Stimulated activated CD4-positive, alpha-beta T cell treated with anti-CD3 and anti-CD28 coated beads, Interleukin-15, amount 100 ng/mL, for 1 hour (primary cell): ENCODE measurements at places on chromosomes 3 and 15.
A peak's percentile ranks its signal among the peaks of the same experiment; 100 is the strongest.

DNA sequence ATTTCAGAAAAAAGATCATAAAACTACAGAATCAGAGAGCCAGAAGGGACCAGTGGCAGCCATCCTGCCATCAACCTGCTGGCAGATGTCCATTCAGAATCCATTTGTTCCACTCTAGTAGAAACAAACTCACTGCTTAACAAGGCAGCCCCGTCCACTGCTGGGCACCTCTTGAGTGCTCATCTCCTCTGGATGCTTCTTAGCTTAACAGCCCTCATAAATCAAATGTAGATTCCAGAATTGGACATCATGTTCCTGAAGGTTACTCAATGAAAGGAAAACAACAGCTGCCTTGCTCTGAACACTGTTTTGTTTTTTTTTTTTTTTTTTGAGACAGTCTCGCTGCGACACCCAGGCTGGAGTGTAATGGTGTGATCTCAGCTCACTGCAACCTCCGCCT is 37.3 kb downstream of the ABCC5 start:
- no peak for DNase-seq

- no peak for DNase-seq
These were observed 45.9 kb downstream of the CHAC1 start for GRCh38 chr15:40999190-40999589.

- no peak for DNase-seq
These were observed 386.4 kb downstream of the ZBTB20 start for GRCh38 chr3:114760679-114761078.

- peak; percentile 79 for DNase-seq
These were observed 3.0 kb upstream of the ISLR2 start for GRCh38 chr15:74127255-74127953.

DNA sequence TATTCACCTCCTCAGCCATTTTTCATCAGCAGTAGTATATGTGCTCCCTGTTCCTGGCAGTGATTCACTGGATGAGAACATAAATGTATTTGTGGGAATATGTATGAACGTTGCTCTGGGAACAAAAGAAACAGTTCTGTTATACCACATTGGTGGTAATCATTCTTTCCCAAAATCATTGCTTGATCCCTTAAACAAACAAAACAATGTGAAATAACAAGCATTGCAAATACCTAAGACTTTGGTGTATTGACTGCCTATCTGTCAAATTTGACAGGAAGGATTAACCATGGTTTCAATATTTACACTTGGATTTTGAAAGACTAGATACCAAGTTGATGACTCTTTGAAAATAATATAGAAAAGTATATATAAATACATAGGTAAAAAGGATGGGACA is 284.1 kb downstream of the FHIT start:
- no peak for DNase-seq

DNA sequence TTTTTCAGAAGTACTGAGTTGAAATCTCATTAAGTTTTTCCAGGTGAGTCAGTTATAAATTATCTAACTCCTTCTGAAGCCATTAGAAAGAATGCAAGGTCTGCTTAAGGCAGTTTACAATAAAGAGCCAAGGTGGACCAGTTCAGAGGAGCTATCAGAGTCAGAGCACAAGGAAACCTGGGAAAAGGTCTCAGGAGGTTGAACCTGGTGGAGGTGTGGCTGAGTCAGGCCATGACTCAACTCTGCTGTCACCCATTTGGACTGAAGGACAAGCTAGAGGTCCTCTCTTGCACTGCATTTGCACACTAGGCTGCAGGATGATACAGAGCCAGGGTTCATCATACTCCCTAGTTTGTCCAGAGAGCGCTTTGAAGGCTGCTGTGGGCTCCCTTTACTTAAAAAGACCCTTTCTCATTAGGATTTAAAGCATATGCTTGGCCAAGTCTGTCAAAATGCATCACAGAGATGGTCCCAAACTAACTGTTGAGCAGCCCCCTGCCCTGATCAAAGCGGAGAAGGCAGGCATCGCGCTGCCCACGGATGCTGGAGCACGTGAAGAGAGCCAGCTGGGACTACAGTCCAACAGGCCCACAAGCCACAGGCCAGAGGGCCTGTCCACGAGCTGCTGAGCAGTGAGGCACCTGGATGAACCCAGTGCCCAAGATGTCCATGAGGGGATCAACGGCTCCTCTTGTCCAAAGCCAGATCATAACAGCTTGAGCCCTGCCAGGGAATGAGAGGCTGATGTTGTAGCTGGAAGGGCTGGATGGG is 26.0 kb upstream of the MRPS22 start:
- DNase-seq: no peak

DNA sequence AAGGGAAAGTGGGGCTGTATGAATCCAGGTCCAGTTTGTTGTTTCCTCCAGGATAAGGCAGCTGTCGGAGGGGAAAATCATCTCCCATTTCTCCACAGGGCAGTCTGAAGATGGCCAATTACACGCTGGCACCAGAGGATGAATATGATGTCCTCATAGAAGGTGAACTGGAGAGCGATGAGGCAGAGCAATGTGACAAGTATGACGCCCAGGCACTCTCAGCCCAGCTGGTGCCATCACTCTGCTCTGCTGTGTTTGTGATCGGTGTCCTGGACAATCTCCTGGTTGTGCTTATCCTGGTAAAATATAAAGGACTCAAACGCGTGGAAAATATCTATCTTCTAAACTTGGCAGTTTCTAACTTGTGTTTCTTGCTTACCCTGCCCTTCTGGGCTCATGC is 911 bp downstream of the CCRL2 start:
- no peak for DNase-seq

- DNase-seq: no peak
These were observed 111.0 kb upstream of the CPNE4 start for GRCh38 chr3:132145833-132146232.

GRCh38 chr3:79006077-79006476 is 761.7 kb downstream of the ROBO1 start:
- no peak for DNase-seq

- DNase-seq: no peak
These were observed 4.8 kb downstream of the CSRNP1 start for GRCh38 chr3:39148435-39149058.

- DNase-seq: no peak
These were observed 124.8 kb downstream of the SV2B start for GRCh38 chr15:91224755-91225380.

- no peak for DNase-seq
These were observed 225.9 kb downstream of the OXSM start for GRCh38 chr3:26015752-26016151.

DNA sequence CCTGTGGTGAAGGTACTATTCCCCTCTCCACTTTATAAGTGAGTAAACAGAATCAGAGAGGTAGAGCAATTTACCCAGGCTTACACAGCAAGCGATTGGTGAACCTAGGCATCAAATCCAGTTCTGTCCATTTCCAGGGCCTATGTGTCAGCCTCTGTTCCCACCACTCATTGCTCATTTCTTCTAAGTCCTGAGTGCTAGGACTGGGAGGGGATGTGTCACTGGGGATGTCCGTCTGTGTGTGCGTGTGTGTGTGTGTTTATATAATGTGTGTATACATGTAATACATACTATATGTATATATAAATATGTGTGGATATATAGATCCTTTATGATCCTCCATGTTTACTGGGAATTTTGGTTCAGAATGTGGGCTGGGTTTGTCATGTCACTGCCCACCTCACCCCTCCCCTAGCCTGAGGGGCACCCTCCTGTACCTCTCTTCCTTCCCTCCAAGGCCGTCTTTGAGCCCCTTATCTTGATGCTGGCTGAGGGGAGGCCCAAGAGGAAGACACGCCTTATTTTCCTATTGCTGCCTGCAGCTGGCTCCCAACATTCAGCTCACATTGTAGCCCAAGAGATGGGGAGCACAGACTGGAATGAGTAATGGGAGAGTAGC is 2.1 kb downstream of the TMEM43 start:
- no peak for DNase-seq

- DNase-seq: no peak
These were observed 52.7 kb downstream of the RARB start for GRCh38 chr3:25480811-25481210.

DNA sequence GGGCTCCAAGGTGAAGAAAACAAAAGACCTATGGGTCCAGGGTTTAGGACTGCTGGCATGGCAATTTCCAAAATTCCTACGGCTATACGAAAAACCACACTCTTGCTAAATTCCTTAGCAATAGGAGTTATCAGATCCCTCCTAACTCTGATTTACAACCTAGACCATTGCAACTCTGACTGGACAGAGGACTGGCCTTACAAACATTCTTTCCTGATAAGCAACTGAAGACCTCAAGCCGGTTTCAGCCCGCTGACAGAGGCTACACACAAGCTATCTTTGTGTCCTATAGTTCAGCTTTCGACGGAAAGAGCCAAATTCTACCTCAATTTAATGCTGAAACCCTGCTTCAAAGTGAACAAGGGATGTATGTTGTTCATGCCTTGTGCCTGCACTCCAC is 38.3 kb upstream of the AGBL1 start:
- no peak for DNase-seq

GRCh38 chr3:113947372-113948014 is at the start of gene ZDHHC23:
ZDHHC23 (plus strand) TSS chr3:113948013; CDS start chr3:113948803, 790 bp downstream.
- DNase-seq: peak; percentile 50

DNA sequence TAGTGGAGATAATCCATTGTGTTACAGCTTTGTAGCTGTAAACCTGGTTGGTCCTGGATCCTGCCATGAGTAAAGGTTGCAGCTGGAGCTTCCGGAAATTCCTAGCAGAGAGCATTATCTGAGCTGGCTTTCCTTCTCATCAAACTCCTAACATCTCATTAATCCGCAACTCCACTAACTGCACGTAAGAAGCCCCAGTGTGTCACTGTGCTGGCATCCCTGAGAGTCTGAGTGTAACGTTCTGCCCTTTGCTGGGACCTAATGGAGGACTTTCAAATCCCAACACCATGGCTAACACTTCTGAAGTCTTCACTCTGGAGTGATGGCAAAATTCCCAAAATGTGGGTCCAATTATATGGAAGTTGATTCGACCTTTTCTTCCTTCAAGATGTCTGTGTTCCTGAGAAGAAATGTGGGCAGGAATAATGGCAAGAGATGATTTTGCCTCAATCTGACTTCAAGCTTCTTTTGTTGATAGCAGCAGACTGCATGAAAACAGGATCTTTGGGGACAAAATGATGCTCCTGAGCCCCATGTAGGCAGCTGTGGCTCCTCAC is 9.6 kb upstream of the TRPM1 start:
- DNase-seq: no peak

GRCh38 chr3:134364936-134365765 is 9.1 kb downstream of the AMOTL2 start:
- DNase-seq: no peak

GRCh38 chr15:39468828-39469227 is 112.1 kb upstream of the THBS1 start:
- DNase-seq: no peak

- no peak for DNase-seq
These were observed 204.1 kb downstream of the THRB start for GRCh38 chr3:24290596-24290995.

GRCh38 chr3:196654735-196655090 is 15.2 kb downstream of the NRROS start:
- DNase-seq: no peak

DNA sequence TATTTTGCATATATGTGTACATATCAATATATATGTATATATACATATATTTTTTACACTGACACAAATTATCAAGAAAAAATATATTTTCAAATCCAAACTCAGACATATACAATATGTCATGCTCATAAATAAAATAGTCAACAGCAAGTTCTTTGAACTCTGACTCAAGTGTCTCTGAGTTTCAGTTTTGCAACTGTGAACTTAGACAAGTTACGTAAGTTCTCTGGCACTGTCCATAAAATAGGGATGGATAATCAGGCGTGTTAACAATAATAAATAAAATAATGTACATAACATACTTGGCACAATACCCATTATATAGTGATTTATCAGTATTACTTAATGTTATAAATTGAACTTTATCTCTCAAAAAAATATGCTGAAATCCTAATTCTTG is 12.1 kb upstream of the XRN1 start:
- DNase-seq: no peak

GRCh38 chr3:142118911-142119310 is 30.4 kb downstream of the TFDP2 start:
- no peak for DNase-seq

DNA sequence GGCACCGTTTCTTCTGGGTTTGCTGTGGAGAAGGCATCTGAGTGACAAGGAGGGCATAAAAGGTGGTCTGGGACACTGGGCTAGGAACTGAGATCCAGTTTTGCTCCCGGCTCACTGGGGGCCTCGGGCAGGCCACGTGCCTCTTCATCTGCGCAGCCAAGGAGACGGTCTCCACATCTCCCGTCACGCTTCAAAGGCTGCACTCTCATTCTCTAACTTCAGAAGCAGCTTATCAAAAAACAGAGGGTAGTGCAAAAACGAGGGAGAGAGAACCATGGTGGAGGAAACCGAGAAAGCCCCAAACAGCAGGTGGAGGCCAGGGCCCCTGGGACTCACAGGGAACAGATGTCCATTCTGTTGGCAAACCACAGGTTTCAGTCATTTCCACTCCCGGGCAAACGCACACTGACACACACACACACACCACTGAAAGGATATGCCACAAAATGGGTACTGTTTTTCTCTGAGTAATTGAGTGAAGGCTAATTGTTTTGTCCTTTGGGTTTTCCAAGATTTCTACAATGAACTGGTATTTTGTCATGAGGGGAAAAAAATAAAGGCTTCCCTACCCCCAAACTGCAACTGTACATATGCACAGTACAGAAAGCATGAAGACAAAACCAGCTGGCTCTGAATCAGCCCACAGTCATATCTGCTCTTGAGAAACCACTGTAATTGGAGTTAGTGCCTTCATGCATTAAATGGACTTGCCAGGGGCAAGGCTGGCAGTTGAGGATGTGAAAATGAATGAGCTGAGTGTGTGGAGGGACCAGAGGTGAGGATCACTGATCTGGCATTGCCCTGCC is 71.9 kb downstream of the MGLL start:
- no peak for DNase-seq

DNA sequence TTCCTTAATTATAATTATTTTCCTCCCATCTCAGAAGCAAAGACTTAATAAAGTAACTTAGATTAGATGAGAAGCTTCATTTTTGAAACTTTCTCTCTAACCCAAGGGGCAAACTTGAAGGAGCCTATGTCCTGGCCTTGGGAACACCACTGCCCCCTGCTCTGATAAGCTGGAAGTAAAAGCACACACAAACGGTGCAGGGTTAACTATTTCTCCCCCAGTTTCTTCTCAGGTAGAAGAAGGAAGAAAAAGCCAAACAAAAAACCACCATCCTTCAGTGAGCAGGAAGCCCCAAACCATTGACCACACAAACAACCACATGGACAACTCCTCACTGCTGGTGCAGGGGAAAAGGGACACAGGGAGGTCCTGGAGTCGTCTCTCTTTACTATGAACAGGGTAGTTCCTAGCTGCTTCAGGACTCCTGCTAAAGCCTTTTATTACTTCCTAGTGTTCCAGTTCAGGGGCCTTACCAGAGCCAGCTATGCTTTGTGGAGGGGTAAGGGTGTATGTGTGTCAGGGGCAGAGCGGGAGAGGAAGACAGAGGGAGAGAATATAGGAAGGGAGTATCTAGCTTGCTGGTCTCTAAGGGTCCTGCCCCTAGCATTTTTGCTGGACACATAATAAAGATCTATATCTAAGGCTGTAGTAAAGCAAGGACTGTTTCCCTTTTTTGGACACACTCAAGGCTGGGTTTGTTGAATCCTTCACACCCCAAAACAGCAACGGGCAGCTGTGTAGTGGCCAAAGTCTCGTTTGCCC is 94.0 kb upstream of the UMPS start:
- DNase-seq: no peak

GRCh38 chr3:34387826-34388564 is 589.6 kb downstream of the PDCD6IP start:
- no peak for DNase-seq

- peak; percentile 58 for DNase-seq
These were observed at the start of gene PSTPIP1 for GRCh38 chr15:76994971-76995945. PSTPIP1 (plus strand) TSS chr15:76995126; CDS start chr15:76995574, 448 bp downstream.
